ENCODE measurements at places on chromosomes 12 and 14. TPM values are rescaled to one million over a fixed set of nuclear protein-coding genes. Genes with fewer than 3 reads are reported as not detected.

The LGR5 gene
- total RNA-seq, result not detected

The SELPLG gene
- 161 TPM for total RNA-seq

DNA sequence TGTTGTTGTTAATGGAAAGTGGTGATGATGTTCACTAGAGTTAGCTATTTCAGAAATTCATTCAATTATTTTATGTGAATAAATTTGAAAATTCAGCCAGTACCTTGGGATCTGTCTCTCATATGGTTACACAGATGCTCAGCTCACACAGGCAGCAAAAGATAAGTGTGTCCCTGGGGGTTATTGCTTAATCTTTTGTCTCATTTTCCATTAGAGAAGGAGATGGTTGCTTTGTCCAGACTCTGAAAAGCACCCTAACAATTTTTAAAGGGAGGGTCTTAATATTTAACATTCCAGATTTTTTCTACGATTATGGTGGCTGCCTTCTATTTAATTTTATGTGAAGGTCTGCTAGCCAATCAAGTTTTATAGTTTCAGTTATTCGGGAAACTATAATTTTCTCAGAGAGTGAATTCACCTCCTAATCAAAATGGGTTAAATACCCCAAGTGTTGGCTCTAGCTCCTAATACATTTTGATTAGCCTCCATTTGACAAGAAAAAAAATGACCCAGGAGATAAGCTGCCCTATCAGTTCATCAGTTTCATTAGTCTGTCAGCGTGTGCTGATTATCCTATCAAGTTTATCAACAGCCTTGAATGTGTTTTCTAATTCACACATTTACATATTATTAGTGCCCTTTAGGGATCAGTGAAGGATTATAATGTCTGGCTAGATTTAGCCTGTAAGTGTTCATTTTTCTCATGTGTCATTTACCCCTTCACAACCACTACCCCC, 282.1 kb downstream of the TMTC2 start:
- no peaks in the 10 kb centered on the region for H3K27me3 ChIP-seq
- no peak overlapping the region for H3K4me3 ChIP-seq
- no peak overlapping the region for H3K27ac ChIP-seq

DNA sequence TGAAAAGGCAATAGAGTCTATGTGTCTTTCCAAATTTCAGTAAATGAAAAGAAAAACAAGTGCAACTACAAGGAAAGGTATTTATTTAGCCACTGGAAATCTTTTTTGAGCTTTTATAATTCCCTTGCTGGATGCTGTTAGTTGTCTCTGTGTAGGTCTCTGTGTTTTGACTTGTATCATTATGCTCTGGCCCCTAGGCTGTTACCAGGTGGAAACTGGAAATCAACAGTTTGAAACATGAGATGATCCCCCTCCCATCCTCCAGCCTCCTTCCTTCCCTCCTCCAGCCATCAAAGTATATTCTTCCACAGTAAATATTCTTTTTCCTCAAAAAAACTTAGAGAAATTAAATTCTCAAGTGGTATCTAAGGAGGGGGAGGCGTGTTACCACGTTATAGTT, 934 bp upstream of the DCN start:
- H3K27ac ChIP-seq, result no peak overlapping the region
- no peaks in the 10 kb centered on the region for H3K27me3 ChIP-seq
- H3K36me3 ChIP-seq, result no peaks in the 10 kb centered on the region
- no peaks in the 10 kb centered on the region for H3K4me1 ChIP-seq
- no peak overlapping the region for H3K4me3 ChIP-seq

DNA sequence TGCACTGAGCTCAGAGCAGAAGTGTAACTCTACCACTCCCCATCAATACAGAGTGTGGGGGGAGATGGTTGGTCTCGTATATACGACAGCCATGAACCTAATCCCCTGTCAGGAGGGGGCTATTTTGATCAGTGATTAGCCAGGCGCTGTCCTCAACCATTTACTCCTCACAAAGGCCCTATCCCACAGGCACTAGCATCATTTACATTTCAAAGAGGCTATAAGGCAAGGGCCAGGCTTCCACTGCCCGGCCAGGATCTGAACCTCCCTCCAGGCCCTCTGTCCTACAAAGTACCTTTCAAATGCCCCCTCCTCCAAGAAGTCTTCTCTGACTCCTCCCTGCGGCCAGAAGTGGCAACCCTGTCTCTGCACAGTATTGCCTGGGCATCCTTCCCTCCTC, 74.7 kb downstream of the ITPK1 start:
- H3K27ac ChIP-seq, result no peak overlapping the region
- DNase-seq, result no peak

- H3K27me3 ChIP-seq, result no peaks in the 10 kb centered on the region
- no peak overlapping the region for H3K4me3 ChIP-seq
- H3K4me1 ChIP-seq, result no peaks in the 10 kb centered on the region
- H3K36me3 ChIP-seq, result no peaks in the 10 kb centered on the region
These were observed 393.8 kb downstream of the NPAS3 start for GRCh38 chr14:33332497-33332896.

DNA sequence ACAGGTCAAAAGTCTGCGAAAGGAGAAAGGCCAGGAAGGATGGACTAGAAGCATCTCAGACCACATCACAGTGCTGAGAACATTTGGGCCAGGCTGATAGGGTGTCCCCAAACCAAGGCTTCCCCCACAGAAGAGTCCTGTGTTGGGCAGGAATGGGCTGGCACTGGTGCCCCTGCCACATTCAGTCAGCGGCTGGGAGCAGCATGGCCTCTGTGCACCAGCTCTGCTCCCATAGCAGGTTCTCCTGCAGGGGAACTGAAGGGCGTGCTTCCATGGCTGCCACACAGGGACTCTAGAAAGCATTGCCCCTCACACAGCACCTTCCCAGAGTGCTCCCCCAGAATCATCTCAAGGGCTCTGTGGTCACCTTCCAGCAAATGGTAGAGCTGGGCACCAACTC, 17.5 kb downstream of the EVL start:
- no peaks in the 10 kb centered on the region for H3K27me3 ChIP-seq
- DNase-seq, result no peak
- H3K27ac ChIP-seq, result peak overlapping the region; percentile 98
- H3K4me1 ChIP-seq, result peaks cover 92% of the 10 kb centered on the region
- peaks cover 42% of the 10 kb centered on the region for H3K36me3 ChIP-seq

DNA sequence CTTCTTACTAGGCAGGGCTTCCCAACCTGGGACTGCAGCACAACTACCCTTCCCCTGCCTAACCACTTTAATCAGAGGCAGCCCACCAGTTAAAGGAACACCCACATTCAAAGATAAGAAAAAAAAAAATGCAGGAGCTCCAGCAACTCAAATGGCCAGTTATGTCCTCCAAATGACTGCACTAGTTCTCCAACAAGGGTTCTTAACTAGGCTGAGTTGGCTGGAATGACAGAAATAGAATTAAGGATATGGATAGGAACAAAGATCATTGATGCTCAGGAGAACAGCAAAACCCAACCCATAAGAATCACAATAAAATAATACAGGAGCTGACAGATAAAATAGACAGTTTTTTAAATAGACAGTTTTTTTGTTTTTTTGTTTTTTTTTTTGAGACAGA, 154.2 kb downstream of the PLCZ1 start:
- no peak for DNase-seq
- no peak overlapping the region for H3K27ac ChIP-seq
- H3K36me3 ChIP-seq, result no peaks in the 10 kb centered on the region
- H3K4me1 ChIP-seq, result no peaks in the 10 kb centered on the region
- H3K4me3 ChIP-seq, result no peak overlapping the region
- no peaks in the 10 kb centered on the region for H3K27me3 ChIP-seq

- H3K4me1 ChIP-seq, result no peaks in the 10 kb centered on the region
- H3K27me3 ChIP-seq, result no peaks in the 10 kb centered on the region
- no peak overlapping the region for H3K27ac ChIP-seq
- no peak for DNase-seq
- no peak overlapping the region for H3K4me3 ChIP-seq
- H3K36me3 ChIP-seq, result no peaks in the 10 kb centered on the region
These were observed 77.0 kb upstream of the METAP2 start for GRCh38 chr12:95396849-95397468.

DNA sequence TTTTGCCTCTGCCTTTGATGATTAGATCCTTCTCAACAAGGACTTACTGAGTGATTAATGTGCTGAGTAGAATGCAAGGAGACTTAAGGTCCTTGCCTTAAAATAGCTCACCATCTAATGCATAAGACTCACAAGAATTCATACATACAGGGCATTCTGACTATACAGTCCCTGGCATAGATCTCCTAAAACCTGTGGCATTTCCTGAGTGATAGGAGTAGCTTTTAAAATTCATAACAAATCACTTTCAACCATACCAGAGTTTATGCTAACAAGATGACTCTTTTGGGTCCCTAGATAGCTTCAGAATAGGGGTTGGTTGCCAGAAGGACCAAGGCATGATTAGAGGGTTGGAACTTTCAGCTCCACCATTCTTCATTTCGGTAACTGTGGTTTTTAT, 48.8 kb downstream of the STXBP6 start:
- H3K36me3 ChIP-seq, result no peaks in the 10 kb centered on the region
- DNase-seq, result no peak
- H3K4me3 ChIP-seq, result no peak overlapping the region
- H3K27me3 ChIP-seq, result no peaks in the 10 kb centered on the region
- no peaks in the 10 kb centered on the region for H3K4me1 ChIP-seq

Measured in naive thymus-derived CD4-positive, alpha-beta T cell (primary cell).